T follicular helper cell (primary cell): ENCODE measurements at places on chromosomes 3 and 15.

GRCh38 chr3:182138393-182138792, 426.7 kb downstream of the SOX2 start:
- DNase-seq: no peak

DNA sequence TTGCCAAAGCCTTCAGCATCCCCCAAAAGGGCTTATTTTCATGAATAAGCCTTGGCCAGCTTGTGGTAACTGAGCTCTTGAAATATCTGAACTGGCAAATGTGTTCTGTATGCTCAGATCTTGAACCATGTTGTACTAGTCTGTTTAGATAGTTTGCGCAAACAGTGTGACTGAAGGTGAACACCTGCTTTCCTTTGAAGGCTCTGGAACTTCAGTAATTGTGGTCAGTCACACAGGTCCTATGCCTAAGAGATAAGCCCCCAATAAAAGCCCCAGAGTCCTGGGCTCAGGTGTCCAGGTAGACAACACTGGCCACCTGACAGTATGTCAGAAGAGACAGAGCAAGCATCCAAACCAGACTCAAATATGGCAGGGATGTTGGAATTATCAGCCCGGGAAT, 5.4 kb downstream of the TUBGCP5 start:
- DNase-seq: no peak

DNA sequence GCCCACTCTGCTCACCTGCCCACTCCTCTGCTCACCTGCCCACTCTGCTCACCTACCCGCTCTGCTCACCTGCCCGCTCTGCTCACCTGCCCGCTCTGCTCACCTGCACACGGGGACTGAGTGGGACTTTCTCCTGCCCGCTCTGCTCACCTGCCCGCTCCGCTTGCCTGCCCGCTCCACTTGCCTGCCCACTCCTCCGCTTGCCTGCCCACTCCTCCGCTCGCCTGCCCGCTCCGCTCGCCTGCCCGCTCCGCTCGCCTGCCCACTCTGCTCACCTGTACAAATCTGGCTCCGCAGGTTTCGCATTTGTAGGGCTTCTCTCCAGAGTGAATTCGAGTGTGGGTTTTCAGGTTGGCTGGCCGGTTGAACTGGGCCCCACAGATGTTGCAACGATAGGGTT, 20.0 kb downstream of the BCL6 start:
- DNase-seq: no peak

- no peak for DNase-seq
Measured at GRCh38 chr3:105885256-105885655, 16.4 kb upstream of the CBLB start.

GRCh38 chr3:151871639-151872468, 1.6 kb upstream of the SUCNR1 start:
- DNase-seq: no peak

- DNase-seq: no peak
Measured at GRCh38 chr3:33829720-33830119, 31.3 kb downstream of the PDCD6IP start.

- no peak for DNase-seq
Measured at GRCh38 chr3:197083486-197083885, 53.9 kb upstream of the MELTF start.

- no peak for DNase-seq
Measured at GRCh38 chr15:91384189-91384730, 284.2 kb downstream of the SV2B start.

GRCh38 chr3:109899925-109900324, 562.6 kb upstream of the DPPA4 start:
- no peak for DNase-seq

DNA sequence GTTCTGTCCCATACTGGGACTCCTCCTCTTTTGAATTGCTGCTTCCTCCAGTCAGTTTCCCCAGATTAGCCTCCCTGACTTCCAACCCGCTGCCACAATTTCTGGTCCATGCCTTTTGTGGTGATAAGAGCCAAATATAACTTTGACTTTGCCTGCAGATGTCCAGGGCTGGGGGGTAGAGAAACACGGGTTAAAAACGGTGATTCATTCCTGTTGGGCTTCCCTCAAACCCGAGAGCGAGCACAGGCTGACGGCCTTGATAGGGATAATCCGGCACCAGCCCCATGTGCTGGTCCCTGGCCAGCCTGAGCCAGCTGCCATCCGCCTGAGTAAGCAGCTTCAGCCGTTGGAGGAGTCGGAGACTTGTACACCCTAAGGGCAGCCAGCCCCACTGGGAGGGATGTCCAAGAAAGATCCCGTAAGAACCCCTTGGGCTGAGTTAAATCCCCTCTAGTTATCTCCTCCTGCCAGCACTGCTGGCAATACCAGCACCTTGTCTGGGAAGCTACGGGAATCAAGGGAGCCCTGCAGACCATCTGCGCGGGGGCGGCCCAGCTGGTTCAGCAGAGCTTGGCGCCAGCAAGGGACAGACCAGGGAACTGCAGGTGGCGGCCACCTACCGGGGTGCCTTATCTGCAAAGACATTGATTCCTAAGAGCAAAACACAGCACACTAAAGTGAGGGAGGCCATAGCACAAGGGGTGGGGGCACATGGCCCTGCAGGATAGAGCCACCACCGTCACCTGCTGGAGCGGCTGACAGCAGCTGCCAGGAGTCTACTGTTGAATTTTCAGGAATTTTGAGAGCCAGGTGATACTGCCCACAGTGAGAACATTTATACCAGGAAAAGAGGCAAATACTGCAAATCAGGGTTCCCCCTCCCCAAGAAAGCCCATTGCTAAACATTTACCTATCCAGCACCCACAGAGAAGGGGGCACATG, 18.1 kb downstream of the CSPG4 start:
- DNase-seq: no peak

DNA sequence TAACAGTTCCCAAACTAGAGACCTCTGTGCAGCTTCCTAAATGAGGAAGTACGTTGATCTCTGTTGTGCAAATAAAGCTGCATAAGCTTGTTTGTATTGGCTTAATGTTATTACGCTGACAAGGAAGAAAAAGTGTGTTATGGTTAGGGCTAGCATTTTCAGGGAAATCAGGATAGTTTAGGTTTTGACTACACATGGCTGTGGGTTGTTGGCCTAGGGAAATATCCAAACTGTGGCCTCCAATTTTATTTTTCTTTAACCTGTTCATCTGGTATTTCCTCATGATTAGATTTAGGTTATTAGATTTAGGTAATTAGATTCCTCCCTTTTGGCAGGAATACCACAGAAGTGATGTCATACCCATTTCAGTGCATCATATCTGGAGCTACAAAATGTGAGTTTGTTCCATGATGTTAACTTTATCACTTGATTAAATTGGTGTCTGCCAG, 8.7 kb upstream of the MCCC1 start:
- DNase-seq: no peak

GRCh38 chr3:167346171-167346570, 33.9 kb downstream of the ZBBX start:
- no peak for DNase-seq

DNA sequence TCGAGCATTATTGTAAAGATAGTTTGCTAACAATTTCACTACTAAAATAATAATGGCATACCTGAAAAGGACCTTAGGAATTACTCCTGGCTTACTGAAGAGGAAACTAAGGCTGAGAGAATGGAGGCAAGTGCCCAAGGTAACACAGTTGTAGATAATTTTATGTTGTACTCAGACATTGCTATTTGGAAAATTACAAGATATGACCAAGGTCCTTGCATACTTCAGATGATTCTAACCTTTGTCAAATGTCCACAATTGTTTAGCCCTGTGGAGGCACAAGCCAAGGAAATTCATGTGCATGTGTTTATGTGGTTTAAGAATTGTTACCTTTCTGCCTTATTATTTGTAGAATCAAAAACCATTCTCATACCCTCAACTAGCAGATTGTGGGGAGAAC, 105.7 kb downstream of the TUSC7 start:
- DNase-seq: no peak

DNA sequence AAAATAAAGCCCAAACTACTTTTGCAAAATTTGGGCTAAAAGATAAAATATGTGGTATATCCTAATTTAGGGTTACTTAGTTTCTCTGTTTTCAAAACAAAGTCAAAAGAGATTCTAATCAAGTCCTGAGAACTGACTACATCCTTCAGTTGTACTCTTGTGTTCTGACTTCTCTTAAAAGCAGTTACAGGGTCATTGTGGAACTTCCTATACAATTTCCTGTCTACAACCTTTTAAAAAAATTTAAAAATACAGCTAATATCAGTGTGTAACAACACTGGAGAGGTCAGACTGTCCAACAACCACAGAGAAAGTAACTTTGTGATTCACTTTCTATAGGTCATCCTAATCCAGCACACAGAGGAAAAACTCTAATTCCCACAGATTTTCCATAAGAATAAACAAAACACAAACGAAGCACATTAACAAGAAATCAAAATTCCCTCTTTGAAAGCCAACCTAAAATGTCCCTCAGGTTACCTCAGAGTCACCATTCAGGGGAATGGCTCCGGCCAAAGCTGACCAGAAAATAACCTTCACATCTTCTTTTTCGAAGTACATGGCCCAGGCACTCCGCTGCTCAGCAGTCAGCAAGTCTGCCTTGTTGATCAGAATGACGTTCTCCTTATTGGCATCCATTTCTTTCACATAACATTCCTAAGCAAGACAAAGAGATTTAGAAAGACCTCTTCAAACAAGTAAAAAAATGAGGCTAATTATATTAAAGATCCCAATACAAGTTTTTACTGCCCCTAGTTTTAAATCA, 13.3 kb downstream of the LSG1 start:
- DNase-seq: no peak

GRCh38 chr3:65877160-65877559, 161.6 kb downstream of the MAGI1 start:
- DNase-seq: no peak

DNA sequence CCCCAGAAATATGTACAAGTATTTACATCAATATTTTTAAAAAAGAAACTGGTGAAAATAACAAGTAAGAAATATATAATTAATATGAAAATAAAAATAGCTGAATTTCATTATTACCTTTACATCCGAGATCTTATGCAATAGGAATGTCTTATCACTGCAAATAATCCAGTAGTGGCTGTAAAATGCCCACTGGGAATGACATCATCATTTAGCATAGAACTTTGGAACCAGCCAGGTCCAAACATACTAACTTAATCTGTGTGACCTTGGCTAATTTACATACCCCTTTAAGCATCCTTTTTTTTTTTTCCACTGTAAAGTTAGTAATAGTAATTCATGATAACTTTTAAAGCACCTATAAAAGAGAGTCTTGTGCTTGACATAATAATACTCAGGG, 611.7 kb downstream of the ZIC1 start:
- no peak for DNase-seq

GRCh38 chr3:39133822-39134221, 19.6 kb downstream of the CSRNP1 start:
- DNase-seq: no peak

DNA sequence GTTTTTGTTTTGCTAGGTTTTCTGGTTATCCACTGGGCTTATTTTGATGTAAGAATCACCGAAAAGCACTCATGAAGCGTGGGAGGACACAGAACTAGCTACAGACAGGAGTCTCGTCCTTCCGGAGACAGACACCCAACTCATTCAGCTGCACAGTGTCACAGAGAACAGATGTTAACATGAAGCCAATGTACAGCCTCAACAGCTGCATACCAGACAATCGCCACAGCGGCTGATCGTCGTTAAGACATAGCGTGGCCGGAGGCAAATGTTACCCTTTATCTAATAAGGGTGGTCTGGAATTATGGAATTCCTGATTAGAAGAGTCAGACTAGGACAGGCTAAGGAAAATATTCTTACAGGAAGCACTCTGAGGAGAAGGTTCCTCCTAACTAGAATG, 1.1 kb upstream of the PYGO1 start:
- no peak for DNase-seq

DNA sequence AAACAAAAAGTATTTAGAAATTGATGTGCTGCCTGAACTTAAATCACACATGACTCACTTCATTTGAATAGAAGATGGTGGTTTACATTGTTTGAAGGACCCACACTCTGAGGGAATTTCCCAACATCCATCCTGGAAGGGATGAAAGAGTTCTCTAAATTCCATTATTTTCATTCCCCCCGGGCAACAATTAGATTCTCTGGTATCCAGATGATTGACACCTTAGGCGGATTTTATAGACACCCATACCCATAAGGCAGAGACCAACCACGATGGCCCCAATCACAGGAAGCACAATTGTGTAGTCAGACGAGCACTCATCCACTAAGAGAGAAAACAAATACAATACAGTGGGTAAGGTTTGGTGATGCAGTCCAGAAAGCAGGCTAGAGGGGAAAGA, 24.6 kb upstream of the MCCC1 start:
- DNase-seq: no peak

- DNase-seq: no peak
Measured at GRCh38 chr3:57889807-57890206, 118.4 kb upstream of the FLNB start.

- no peak for DNase-seq
Measured at GRCh38 chr3:106124818-106125217, 256.0 kb upstream of the CBLB start.

DNA sequence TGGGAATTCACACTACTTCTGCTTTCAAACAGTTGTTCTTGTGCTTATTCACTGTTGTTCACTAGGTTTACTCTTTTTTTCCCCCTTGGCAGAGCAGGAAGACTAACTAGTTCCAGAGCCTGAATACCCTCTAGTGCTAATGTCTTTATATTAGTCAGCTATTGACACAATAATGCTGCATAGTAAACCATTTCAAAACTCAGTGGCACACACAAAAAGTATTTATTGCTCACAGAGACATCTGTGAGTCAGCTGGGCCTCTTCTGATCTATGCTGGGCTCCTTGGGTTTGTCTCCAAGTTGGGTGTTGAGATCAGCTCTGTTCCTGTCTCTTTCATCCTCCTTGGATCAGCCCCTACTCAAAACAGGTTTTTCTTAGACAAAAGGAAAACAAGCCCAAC, 51.1 kb downstream of the RSRC1 start:
- DNase-seq: no peak
